CD4-positive, alpha-beta T cell (primary cell): ENCODE measurements at places on chromosomes 11 and 22. TPM values are rescaled to one million over a fixed set of nuclear protein-coding genes. Genes with fewer than 3 reads are reported as not detected.

Gene UCP3
- total RNA-seq = 3.0 TPM

Gene FAM227A
- total RNA-seq = 0.91 TPM

Gene BEST1
- 0.25 TPM for total RNA-seq

Gene MGAT3
- total RNA-seq = 0.17 TPM

Gene RNF26
- 20.5 TPM for total RNA-seq
